ENCODE measurements at places on chromosomes 13 and 19. TPM values are rescaled to one million over a fixed set of nuclear protein-coding genes. Genes with fewer than 3 reads are reported as not detected.

Gene PEAK3
- total RNA-seq = 0.19 TPM

Gene PTGIR
- not detected for total RNA-seq

Gene KIRREL2
- total RNA-seq = not detected

Gene ZNF264
- total RNA-seq = 24.2 TPM

Gene ZNF575
- not detected for total RNA-seq

Gene ADAMTS10
- total RNA-seq = 0.06 TPM

Gene DZIP1
- 34.9 TPM for total RNA-seq

Gene KIR2DL4
- not detected for total RNA-seq

Gene LILRA1
- total RNA-seq = not detected

Gene PRR36
- total RNA-seq = not detected

Gene PEX11G
- total RNA-seq = 3.5 TPM

Gene MIA
- not detected for total RNA-seq

Gene ATG4D
- 35.0 TPM for total RNA-seq

Gene ZFP28
- total RNA-seq = 4.9 TPM

Gene NLRP7
- total RNA-seq = not detected

Gene IRGC
- not detected for total RNA-seq

Gene ZNF790
- 6.3 TPM for total RNA-seq

Gene KASH5
- not detected for total RNA-seq

Gene IZUMO2
- total RNA-seq = not detected

Gene CDC42EP5
- total RNA-seq = 9.5 TPM

Gene KLF2
- 2.8 TPM for total RNA-seq

Gene C1QTNF9B
- total RNA-seq = not detected

Gene BORA
- 22.2 TPM for total RNA-seq

Gene TPTE2
- not detected for total RNA-seq

Gene ZNF439
- total RNA-seq = 0.26 TPM

Gene EID2B
- 4.8 TPM for total RNA-seq

Gene LHB
- not detected for total RNA-seq

Gene ANGPTL4
- total RNA-seq = 82.3 TPM

Gene UFM1
- 69.5 TPM for total RNA-seq

Gene ZNF560
- not detected for total RNA-seq

Gene ATP4B
- total RNA-seq = not detected

Gene POLD1
- total RNA-seq = 56.0 TPM

Gene RFPL4AL1
- total RNA-seq = not detected

Gene CC2D1A
- total RNA-seq = 21.0 TPM

Gene ZNF69
- total RNA-seq = 8.8 TPM

Gene LILRB5
- not detected for total RNA-seq

Gene YJEFN3
- 0.90 TPM for total RNA-seq

Gene ZNF473
- total RNA-seq = 11.2 TPM
